ENCODE measurements at places on chromosomes 4 and X.

DNA sequence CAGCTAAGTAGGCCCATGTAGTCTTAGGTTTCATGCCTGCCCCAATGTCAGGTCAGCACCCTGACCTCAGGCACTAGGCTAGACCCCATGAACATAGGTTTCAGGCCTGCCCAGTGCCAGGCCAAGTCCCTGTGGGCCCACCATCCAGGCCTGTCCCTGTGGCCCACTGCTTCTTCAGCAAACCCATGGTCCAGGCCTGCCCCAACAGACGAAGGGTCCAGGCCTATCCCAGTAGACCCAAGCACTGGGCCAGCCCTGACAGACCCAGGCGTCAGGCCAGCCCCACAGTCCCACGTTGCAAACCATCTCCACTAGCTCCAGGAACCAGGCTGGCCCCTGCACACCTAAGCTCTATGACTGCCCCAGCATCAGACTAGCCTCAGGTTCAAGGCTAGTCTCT, 92.4 kb downstream of the ENOX2 start:
- no peak for DNase-seq

DNA sequence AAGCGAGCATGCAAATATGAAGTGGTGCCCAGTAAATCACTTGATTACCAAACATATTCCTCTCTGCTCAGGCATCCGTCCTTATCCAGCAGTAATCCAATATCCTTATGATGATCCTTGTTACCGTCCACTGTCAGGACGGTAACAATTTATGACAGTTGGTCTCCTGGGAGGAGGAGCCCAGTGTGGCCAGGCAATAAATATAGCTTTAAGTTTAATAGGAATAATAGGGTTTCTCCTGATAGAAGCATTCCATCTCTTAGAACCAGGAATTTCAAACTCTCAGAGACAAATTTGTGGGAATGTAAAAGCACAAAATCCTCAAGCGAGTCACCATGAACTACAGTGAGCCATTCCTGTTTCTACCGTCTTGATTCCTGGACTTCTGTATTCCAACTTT, 171.2 kb upstream of the IL15 start:
- DNase-seq = no peak

DNA sequence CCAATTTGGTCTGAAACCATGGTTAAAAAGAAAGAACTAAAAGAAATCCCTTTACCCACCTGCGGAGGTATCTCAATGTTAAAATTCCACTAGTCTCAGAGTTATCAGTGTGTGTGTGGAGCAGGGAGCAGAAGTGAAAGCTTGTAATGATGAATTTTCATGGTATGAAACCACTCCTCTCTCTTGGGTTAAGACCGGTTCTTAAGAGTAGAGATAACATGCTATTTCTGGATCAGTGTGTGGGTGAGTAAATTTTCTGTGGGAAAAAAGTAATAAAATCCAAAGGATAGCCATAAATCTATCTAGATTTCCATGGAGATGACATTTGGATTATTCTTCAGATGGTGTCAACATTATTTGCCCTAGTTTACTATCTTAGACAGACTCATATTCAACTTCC, 3.2 kb downstream of the FGF13 start:
- DNase-seq = no peak

DNA sequence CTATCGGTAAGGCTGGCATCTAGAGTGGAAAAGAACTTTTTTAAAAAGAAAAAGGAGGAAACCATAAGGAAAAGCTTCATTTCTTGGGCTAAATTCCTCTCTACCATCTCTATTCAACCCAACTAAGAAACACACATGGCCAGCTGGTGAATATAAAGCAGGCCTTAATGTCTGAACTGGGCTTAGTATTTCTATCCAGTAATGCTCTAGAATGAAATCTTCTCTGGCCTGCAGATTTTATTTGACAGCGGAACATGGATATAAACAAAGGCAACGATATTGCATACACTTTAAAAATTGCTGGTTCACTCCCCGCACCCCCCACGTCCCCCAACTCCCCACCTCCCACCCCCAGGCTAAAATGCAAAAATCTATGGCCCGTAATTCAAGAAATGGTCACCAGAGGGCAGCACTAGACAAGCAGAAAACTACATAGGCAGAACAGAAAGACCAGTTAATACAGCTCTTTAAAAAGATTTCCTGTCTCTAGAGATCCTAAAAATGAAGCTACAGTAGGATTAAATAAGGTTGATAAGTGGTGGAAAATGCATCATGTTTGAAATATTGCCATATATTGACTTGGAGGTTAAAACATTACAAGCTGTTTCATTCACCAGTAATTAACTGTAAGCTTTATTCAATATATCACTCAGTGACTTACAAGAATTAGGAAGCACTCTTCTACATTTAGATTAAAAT, 155.2 kb upstream of the GALNT7 start:
- DNase-seq = peak; percentile 38

- DNase-seq = no peak
These were observed 295.2 kb upstream of the IGFBP7 start for GRCh38 chr4:57405359-57405758.

DNA sequence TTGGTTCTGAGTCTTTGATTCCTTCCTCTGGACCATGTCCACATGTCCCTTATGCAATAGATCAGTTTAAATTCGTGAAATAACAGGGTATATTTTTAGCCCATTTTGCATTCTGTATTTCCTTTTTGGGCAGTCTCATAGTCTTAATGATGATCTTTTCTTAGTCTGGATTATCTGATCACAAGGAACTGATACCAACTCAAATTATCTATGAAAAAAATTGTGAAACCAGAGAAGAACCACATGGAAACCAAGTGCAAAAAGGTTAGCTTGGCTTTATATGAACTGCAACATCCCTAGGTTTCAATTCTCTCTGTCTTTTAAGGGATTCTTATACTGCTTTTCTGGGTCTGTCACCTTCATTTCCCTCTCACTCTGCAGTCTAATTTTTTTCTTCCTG, 608.6 kb upstream of the AADAT start:
- DNase-seq = no peak

DNA sequence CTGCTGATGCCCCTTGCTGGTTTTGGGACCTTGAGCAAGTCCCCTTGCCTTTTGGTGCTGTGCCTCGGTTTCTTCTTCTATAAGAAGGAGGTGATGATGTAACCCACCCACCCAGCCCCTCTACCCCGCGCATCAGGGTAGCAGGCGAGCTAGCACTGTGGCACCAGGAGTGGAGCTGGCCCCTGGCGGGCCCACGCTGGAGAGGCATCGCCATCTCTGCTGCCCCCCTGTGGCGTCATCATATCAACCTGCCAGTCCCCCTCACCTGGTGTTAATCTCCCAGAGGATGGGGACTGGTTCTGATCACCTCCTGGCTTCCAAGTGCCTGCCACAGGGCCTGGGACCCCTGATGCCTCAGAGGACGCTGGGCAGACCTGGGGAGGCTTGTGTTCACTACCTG, 6.3 kb upstream of the SORCS2 start:
- DNase-seq = no peak

- DNase-seq = no peak
These were observed 88.2 kb upstream of the USP9X start for GRCh38 chrX:40996886-40997530.

DNA sequence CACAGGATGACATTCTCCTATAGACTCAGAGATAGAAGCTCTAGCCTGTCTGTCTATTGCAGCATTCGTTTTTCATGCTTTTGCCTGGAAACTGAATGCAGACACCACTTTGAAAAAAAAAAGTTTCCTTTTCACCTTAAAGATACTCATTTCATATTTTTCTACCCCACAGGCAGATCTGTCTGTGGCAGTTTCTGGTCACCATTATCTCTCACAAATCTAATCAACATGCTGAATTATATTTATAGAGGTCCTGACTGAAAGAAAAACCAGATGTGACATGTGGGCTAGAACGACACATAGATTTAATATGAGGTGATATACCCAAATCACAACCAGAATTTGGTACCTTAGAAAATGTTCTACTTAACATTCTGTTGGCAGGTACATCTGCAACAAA, 28.2 kb downstream of the ADGRG4 start:
- DNase-seq = no peak

DNA sequence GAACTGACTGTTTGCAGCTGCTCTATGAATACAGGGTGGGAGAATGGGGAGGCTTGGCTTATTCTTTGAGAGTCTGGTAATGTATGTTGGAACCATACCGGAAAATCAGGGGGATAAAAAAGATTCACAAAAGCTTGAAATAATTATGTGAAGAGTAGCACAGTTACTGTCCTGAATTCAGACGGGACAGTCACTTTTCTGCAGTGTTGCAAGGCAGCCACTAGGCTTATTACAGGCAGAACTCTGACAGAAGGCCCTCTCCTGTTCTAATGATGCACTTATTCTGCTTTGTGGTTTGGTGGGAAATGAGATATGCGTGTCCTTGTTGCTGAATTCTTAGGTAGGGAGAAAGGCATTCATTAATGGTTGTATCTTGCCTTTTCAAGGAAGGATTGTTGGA, 37.2 kb downstream of the GUCY1B1 start:
- no peak for DNase-seq

DNA sequence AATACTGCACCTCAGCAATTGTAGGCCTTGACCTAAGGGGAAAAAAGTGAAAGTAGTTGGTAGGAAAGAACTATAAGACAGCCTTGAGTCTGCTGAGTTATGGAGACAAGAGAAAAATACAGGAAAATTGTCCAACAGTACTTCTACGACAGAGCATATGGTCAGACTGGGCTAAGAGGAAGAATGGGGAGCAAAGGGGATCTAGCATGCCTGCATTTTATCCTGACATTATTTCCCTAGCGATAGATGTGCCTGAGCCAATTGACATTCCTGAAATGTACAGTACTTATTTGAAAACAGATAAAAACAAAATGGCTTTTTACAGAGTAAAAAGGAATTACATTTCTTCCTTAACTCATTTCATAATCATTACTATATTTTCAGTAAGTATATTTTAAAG, 22.2 kb downstream of the GUCY1A1 start:
- no peak for DNase-seq

GRCh38 chr4:140012688-140013486, 141.1 kb downstream of the MAML3 start:
- peak; percentile 49 for DNase-seq

DNA sequence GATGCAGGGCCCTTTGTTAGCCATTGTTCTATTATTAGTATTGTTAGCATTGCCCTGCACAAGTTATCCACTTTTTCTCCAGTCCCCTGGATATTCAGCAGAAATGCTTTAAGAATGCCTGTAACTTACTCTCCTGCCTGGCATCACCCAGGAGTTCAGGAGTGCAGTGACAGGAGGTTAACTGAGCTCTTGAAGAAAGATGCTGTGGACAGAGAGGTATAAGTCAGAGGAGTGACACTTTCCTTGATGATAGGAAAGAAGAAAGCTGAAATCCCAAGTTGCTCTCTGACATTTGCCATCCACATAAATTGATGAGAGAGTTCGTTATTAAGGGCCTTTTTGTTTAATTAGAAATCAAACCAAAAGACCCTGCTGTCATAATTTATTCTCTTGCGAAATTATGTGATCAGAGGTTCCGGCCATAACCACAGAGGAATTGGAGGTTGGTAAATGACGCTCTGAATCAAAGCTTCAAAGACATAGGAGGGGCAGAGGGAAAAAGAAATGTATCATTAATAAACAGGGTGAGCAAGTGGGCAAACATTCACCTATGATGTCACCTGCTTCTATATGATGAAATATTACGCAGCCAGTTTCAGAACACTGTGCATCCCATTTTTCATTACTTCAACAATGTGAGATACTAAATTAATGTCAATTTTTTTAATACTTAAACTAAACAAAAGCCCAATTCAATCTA, 230.2 kb upstream of the JADE1 start:
- no peak for DNase-seq

GRCh38 chr4:108359130-108359985, 190.6 kb upstream of the LEF1 start:
- DNase-seq = no peak

GRCh38 chrX:109742722-109743121, 9.7 kb upstream of the ACSL4 start:
- DNase-seq = no peak

- DNase-seq = no peak
These were observed 43.8 kb downstream of the RGS12 start for GRCh38 chr4:3336382-3337356.

DNA sequence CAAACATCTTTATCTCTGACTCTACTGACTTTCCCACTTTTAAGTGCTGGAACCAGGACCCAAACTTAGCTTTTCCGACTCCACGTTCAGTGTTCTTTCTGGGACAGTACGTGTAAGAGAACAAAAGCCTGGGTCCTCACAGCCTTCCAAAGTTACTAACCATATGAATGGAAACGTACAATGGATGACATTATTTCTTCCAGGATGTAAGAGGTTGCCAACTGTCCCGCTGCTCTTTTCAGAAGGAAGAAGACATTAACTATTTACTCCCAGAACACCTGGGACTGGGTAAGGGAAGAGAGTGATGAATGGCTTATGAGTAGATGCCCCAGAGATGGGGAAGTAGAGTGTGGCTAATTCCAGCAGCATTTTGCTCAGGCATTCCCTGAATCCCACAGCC, 114.7 kb downstream of the TRAPPC11 start:
- no peak for DNase-seq

- no peak for DNase-seq
These were observed 30.9 kb downstream of the RBPJ start for GRCh38 chr4:26351685-26352084.

DNA sequence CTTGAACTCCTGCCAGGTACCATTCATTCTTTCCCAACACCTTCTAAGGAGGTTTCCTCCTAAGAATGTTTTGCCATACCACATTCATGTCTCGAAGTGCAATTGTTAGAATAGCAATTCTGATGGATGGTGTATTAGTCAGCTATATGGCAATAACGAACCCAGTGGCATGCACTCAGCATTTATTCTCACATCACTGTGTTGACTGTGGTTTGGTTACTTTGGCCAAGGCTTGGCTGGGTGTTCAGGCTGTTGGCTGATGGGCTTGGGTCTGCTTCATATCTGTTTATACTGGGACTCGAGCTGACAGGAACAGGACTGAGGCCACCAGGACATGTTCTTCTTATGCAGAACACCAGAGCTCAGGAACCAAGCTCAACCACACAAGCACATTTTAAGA, 31.7 kb downstream of the PSAPL1 start:
- DNase-seq = no peak

DNA sequence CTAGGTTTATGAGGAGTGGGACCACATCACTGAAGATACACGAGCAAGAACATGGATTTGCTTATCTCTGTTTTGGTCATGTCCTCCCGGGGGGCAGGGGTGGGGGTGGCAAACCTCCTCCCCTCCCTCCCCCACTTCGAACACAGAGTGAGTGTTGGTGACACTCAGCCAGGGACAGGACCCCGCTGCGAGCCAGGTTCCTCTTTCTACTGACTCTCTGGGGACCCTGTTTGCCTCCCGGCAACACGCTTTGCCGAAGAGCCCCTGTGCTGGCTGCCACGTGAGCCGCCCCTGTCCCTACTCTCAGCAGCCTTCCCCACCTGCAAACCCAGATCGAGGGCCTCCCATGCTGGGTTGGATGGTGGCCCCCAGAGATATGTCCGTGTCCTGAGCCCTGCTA, 34.7 kb downstream of the P2RY8 start:
- DNase-seq = no peak

DNA sequence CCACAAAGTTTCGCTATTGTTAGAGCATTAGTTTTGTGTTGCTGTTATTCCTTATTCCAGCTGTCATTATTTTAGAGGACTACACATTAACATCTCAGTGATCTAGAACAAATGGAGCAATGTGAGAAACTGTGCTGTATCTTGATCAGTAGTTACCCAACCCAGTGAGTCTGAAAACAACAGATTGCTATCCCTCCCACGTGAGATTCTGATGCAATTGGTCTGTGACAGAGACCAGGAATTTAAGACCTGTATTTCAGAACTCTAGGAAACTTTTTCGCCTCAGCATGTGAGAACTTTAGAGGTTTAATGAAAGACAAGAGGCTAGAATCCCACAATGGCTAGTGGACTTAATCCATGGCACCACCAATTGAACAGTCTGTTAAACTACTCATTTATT, 35.7 kb upstream of the CDS1 start:
- no peak for DNase-seq

- no peak for DNase-seq
These were observed 713 bp downstream of the PLXNB3 start for GRCh38 chrX:153764786-153765137.
